HTR-8/SVneo (cell line): ENCODE measurements at places on chromosomes 4 and X.

DNA sequence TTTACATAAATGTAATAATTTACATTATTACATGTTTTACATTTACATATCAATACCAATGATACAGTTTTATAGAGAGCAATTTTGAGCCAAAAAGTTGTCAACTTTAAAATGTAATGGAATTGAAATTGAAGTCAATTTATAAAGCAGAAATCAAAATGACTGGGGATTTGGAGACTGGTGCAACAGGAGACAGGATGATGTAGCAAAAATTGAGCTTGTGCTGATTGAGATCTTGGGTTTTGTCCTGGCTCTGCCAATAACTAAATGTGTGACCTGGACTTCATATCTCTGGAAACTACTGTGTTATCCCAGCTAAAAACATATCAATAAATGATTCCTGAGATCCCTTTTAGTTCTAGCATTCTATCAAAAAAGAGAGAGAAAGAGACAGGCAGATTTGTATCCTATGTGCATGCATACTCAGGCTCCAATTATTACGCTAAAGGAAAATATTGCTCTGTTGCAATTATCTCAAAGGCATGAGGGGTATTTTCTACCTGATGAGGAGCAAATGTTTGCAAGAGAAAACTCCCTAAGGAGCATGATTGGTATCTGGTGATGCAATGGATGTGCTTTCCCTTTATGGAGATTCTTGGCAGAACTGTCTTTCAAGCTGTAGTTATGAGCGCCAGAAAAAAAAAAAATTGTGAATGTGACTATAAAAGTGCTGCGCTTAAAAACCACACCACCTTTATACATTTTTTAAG, 14.7 kb downstream of the EXOC1L start:
- no peak for DNase-seq

DNA sequence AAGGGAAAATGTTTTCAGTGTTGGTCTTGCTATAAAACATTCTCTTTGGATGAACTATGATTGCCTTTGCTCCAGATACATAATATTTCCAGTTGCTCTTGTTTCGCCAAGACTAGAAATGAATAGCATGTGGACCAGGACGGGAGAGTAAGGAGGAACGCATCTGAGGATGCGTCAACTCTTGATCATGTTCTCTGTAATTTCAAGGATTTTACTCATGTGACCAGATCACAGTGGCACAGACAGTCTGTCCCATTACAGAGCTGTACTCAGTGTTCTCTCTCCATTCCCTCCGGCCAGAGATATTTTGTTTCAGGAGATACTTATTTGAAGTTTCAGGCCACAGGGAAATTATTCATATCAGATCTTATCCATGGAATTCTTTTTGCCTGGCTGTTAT, 266.6 kb downstream of the MID1IP1 start:
- no peak for DNase-seq

DNA sequence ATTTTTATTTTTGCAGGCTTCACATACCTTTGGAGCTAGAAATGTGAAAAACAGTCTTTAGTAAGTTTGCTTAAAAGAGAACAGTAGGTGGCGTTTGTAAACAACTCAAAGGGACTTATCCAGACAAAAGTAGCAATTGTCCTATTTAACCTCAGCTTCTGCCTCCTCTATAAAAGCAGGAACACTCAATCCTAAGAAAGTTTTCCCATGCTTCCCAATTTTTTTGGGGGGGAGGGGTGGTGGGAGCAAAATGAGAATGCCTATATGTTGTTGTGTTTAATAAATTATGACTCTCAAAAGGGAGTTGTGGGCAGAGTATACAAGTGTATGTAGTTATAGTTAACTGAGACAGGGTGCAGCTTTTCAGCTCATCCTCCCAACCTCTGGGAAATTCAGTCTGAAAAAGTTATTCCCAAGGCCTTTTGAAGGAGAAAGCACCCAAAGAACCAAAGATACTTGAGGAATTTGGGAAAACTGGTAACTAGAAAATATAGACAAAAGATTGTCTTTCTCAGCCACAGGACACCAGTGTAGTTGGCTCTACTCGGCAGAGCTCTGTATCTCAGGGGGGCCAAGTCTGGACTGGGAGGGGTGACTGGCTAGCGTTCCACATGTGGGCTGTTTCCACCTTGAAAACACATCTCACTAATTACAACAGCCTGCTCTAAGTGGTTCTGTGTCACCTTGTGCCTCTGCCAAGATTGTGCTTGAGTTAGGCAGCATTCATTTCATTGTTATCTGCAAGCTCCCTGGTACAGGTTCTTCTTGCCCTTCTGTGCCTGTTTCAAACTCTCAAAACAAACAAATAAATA, 2.8 kb downstream of the SFRP2 start:
- DNase-seq, result peak; percentile 33

- no peak for DNase-seq
Observed at GRCh38 chr4:136939781-136940180, 592.5 kb downstream of the PCDH18 start.

DNA sequence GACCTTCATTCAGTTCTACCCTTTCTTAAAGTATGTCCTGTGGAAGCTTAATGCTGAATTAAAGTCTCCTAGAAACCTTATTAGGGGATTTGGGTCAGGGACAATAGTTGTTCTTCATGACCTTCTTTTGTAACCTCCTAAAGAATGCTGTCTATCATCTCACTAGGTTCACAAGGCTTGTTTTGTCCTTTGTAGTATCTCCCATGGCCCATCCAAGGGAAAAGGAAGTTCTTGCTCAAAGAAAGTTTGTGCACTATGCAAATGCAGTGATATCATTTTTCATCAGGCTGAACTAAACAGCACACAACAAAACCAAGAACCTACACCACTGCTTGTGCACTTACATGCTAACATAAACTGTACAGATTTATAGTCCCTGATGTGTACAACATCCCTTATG, 46.6 kb upstream of the PGM2 start:
- no peak for DNase-seq

DNA sequence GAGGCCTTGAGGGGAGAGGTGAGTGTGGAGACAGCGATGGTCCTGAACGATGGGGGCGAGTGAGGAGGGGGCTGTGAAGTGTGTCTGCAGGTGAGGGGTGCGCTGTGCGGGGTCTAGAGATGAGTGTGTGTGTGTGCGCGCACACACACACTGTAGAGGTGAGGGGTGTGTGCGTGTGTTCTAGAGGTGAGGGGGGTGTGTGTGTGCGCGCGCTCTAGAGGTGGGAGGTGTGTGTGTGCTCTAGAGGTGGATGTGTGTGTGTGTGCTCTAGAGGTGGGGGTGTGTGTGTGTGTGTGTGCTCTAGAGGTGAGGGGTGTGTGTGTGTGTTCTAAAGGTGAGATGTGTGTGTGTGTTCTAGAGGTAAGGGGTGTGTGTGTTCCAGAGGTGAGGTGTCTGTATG, 574 bp downstream of the BST1 start:
- DNase-seq, result no peak
